Uterus (tissue), 4 donors: ENCODE measurements at places on chromosomes 2 and 18. TPM values are rescaled to one million over a fixed set of nuclear protein-coding genes. Genes with fewer than 3 reads are reported as not detected.

DNA sequence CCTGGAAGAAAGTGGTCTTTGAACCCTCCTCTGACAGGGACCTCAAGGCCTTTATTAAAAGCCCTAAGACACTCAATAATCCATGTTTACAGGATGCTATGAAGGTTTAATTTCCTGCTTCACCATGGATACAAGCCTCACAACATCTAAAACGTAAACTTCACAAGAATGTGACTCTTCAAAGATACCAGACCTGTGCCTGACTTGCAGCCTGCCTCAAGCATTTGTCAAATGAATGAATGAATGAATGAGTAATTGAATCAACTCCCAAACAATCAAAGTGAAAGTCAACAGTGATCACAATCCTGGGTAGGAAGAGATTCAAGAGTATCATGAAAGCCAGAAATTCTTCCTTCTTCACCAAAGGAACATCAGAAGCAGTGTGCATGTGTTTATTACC, 30.4 kb downstream of the KLF7 start:
- no peak for DNase-seq

SCN7A gene
- total RNA-seq: 50.6 TPM

GRCh38 chr2:233422050-233422639, 67.9 kb downstream of the DGKD start:
- DNase-seq: no peak

DNA sequence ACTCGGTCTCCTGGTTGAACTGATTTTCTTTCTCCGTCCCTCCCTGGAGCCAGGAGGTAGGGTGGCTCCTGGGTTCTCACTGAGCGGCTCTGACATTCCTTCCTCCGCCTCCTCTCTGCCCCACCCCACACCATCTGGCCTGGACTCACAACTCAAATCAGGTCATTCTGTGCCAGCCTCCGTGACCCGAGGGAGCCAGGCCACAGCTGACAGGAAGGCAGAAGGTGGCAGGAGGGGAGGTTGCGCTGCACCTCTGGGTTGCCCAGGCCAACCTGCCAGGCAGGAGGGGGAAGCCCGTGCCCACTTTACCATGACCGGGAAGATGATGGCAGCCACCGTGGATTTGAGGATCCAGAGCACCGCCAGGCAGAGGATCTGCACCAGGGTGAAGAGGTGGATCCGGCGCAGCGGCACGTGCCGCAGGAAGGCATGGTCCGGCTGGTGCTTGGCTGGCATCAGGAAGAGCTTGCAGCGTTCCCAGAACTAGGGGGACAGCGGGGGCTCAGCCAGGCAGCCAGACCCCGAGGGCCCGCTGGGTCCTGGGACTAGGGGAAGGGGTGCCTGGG, 28.3 kb downstream of the MTHFD2 start:
- no peak for DNase-seq

- no peak for DNase-seq
These were observed 13.5 kb upstream of the HS6ST1 start for GRCh38 chr2:128332091-128332634.

- no peak for DNase-seq
These were observed 16.8 kb upstream of the CUL3 start for GRCh38 chr2:224601923-224602322.

DNA sequence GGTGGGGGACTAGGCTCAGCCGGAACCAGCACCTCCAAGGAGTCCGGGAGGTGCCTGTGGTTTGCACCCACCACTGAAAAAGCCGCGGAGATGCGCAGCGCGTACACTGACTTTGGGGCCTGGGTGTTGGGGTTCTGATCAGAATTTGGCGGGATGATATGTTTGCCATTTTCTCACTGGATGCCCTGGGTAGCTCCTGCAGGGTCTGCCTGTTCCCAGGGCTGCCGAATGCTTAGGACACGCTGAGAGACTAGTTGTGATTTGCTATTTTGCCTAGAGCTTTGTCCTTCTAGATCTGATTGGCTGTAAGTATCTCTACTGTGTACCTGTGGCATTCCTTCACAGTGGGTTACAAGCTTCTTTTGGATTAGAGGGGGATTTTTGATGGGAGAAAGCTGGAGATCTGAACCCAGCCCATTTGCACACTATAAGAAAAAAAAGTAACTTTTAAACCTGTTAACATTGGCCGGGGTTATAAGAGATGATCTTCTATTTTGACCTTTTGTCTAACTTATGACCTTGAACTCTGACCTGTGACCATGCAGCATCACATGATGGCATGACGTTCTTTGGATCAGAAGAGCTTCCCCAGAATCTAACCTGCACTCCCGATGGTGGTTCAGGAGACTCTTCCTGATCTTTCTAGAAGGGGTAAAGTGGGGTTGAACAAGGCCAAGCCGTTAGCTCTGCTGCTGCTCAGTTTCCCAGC, 1.6 kb downstream of the KCNE4 start:
- DNase-seq: peak; percentile 39

FKBP1B gene
- total RNA-seq: 6.4 TPM

SERPINB7 gene
- not detected for total RNA-seq

GRCh38 chr2:159505196-159505595, 111.2 kb downstream of the BAZ2B start:
- DNase-seq: no peak

ZC3H6 gene
- total RNA-seq: 41.0 TPM

DNA sequence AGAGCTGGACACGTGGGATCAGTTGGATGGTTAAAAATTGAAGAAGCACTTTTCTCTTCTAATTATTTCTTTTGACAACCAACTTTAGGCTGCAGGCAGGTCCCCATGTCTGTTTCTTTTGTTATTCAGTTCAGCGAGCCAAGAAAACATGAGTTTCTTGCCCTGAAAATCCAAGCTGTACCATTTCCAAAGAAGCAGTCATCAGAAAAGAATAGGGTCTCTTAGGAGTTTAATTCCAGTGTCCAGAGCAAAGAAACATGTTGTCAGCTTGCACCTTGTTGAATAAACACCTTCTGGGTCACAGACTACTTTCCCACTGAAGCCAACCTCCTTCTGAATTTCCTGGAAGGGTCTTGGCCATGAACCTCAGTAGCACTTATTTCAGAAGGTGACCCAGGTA, 170.5 kb upstream of the COPS8 start:
- DNase-seq: no peak

- DNase-seq: no peak
These were observed 222.9 kb downstream of the PTPRM start for GRCh38 chr18:7789856-7790552.
